Stimulated activated CD8-positive, alpha-beta memory T cell treated with anti-CD3 and anti-CD28 coated beads, Interleukin-7, amount 100 ng/mL, for 4 hours (primary cell): ENCODE measurements at places on chromosomes 2 and 18.

- DNase-seq: no peak
These were observed 39.5 kb downstream of the INO80C start for GRCh38 chr18:35458271-35458670.

GRCh38 chr18:36931106-36931505 lies 102.2 kb downstream of the KIAA1328 start:
- DNase-seq: no peak

- DNase-seq: no peak
These were observed 71.3 kb upstream of the PID1 start for GRCh38 chr2:229342376-229342775.

- no peak for DNase-seq
These were observed 357.2 kb upstream of the EPHA4 start for GRCh38 chr2:221929259-221929658.

GRCh38 chr2:239710953-239711861 lies 310.4 kb upstream of the HDAC4 start:
- DNase-seq: no peak
